ENCODE measurements at places on chromosomes 2 and 18. TPM values are rescaled to one million over a fixed set of nuclear protein-coding genes. Genes with fewer than 3 reads are reported as not detected.

TRIB2 gene
- total RNA-seq, result 12.4 TPM

- no peak for DNase-seq
Measured at GRCh38 chr2:152716805-152717227, 445 bp downstream of the PRPF40A start.

GALR1 gene
- total RNA-seq, result not detected

SERPINB10 gene
- not detected for total RNA-seq

FMNL2 gene
- total RNA-seq, result 28.1 TPM

FBXO41 gene
- total RNA-seq, result 34.9 TPM

GRCh38 chr2:112634153-112634873, 11.4 kb upstream of the SLC20A1 start:
- no peak for DNase-seq

DNA sequence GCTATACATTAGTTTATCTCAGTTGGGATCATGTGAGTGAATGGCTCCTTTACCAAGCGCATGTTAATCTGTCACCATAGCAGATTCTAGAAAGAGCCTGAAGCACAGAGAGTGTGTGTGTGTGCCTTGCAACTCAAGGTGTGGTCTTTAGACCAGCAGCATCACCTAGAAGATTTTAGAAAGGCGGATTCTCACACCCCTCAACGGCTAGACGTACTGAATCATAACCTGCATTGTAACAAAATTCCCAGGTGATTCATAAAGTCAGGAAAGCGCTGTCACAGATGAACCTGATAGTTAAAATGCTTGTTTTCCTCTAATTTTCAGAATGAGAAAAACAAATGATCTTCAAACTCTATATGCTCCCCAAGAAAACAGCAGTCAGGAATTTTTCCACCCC, 45.5 kb upstream of the MAPRE2 start:
- DNase-seq, result no peak

DNA sequence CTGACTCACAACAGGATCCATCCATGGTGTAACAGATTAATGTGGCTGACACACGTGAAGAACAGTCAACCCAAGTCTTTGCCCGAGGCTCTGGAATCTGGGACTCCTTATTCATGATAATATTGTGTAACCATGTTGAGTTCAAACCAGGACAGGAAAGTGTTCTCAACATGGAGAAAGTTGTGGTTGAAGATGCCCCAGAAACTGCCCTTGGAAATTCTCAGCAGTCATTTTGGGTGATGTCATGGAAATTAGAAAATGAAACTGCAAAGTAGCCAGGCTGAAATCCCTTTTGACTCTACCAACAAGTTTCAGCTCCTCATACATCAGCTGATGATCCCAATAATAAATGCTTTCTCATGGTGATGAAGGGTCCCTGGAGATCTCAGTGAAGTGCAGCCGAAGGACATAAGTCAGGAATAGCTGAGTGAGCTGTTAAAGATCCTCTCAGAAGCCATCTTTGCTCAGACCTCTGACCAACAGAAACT, 307.7 kb downstream of the TNS1 start:
- DNase-seq, result no peak

CXCR1 gene
- total RNA-seq, result not detected

All from HCT116 (cell line).